ENCODE measurements at places on chromosomes 6 and 20.

GRCh38 chr20:41081276-41081814, 52.7 kb downstream of the TOP1 start:
- DNase-seq = no peak

DNA sequence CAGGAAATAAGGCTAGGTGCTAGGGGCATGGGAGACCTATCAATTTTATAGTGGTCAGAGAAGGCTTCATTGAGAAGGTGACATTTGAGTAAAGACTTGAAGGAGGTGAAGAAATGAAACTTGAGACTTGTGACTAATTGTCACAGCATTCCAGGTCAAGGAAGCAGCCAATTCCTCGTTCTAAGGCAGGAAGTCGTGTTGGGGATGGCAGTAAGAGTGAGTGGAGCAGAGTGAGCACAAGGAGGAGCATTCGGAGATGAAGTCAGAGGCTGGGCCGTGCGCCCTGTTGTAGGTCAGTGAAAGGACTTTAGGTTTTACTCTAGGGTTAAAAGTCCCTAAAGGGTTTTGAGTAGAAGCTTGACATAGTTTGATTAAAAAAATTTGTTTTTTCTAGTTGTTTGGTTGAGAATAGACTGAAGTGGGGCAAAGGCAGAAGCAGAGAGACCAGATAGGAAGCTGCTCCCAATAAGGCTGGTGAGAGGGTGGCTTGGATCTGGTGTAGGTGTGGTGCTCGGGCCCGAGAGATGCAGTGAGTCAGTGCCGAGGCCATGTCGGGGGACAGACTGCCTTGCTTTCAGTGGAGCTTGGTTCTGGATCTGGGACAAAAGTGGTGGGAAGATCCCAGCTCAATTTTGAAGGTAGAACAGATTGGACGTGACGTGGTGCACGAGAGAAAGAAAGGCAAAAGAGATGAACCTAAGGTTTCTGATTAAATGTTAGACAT, 2.6 kb upstream of the RSPH3 start:
- peak; percentile 34 for DNase-seq

- no peak for DNase-seq
These were observed 88.9 kb downstream of the GINS1 start for GRCh38 chr20:25496165-25496967.

DNA sequence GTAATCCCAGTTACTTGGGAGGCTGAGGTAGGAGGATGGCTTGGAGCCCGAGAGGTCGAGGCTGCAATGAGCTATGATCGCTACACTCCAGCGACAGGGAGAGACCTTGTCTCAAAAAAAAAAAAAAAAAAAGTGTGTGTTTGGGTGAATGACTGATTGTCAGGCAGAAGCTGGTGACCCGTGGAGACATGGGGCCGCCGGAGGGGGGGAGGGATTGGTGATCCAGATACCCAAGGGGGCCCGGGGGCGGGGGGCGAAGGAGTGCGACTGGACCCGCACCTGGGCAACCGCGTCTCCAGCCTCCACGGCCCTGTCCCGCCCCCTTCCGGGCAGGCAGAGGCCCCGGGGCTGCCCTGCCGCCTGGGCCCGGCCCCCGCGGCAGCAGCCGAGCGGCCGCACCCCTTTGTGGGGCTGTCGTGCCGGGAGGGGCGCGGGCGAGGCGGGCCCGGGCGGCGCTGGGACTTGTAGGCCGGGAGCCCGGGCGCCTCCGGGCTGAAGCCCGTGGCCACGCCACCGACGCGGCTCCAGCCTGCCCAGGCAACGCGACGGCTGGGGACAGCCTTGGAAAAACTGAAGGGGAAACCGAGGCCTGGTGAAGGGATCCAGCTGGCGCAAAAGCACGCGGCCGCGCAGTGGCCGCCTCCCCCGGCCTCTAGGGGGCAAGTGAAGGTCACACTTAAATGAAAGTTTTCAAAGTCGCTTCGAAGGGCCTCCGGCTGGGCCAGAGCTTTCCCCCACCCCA, 2.1 kb upstream of the RBM38 start:
- DNase-seq = peak; percentile 78

GRCh38 chr6:16296061-16296670, 57.8 kb downstream of the GMPR start:
- DNase-seq = peak; percentile 83

DNA sequence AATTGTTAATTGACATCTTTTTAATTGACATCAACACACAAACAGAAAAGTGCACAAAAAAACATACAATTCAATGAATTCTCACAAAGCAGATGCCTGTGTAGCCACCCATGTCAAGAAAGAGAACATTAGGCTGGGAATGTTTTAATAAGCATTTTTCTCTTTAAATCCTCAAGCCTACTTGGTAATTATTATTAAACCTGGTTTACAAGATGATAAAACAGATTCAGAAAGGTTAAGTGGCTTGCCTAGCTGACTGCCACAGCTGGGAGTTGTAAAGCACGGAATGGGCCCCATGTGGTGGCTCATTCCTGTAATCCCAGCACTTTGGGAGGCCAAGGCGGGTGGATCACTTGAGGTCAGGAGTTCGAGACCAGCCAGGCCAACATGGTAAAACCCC, 90.0 kb upstream of the AKAP12 start:
- DNase-seq = no peak

DNA sequence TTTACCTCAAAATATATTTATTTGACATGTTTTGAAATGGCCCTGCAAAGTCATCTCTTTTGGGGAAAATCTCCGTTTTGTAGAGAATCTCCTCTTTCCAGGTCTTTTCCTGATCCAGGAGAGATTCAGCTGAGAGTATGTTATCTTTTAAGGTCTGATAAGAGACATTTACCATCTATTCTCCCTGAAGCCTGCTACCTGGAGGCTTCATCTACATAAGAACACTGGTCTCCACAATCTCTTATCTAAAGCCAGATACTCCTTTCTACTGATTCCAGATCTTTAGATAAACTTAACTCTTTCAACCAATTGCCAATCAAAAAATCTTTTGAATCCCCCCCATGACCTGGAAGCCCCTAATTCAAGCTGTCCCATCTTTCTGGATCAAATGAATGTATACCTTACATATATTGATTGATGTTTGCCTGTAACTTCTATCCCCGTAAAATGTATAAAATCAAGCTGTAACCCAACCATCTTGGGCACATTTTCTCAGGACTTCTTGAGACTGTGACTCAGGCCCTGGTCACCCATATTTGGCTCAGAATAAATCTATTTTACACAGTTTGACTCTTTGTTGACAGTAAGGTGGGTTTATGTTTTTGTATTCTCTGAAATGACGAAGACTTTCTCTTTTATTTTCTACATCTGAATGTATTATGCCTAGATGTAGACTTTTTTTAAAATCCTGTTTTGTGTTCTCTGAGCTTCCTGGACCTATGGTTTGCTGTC, 95.5 kb downstream of the ECT2L start:
- DNase-seq = no peak

- DNase-seq = peak; percentile 88
These were observed 2.4 kb downstream of the CSTL1 start for GRCh38 chr20:23441850-23442313.

- DNase-seq = no peak
These were observed 193.1 kb downstream of the DLL1 start for GRCh38 chr6:170097505-170098427.

GRCh38 chr6:67640484-67640883, 994.6 kb upstream of the ADGRB3 start:
- DNase-seq = no peak

DNA sequence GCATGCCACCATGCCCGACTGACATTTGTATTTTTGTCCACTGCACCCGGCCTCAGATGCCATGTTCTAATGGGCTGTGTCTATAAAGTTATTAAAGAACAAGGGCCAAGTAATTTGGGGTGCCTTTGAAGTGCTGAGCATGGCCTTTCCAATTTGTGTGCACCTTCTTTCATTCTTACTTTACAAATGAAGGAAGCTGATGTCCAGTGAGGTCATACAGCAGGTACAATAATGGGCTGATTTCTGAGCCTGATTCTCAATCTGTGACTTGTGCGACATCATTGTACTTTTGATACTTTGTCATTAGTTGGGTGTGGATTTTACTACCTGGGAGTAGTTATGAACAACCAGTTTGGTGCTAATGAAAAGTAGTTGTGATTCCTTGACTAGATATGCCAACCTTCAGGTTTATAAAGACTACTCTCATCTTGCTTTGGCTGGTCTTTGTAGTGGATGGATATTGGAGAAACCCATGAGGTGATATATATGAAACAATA, 94.3 kb downstream of the JARID2 start:
- no peak for DNase-seq

- DNase-seq = no peak
These were observed 14.0 kb upstream of the GRM4 start for GRCh38 chr6:34159844-34160243.

DNA sequence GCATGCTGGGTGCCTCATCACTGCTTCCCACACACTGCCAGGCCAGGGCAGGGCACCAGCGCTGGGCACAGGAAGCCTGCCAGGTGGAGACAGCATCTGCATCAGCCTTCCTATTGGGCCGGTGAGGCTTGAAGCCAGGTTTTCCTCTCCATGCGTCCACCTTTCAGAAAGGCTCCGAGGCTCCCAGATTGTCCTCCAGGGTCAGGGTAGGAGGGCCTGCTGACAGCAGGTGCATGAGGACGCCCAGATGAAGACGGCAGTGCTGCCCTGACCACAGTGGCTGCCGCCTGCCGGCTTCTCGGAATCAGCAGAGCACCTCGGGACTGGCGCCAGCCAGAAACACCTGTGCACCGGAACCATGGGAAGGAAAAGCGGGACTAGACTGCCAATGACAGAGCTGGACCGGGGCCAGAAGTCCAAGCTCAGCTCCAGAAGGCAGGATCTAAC, 170.5 kb upstream of the CST7 start:
- no peak for DNase-seq

DNA sequence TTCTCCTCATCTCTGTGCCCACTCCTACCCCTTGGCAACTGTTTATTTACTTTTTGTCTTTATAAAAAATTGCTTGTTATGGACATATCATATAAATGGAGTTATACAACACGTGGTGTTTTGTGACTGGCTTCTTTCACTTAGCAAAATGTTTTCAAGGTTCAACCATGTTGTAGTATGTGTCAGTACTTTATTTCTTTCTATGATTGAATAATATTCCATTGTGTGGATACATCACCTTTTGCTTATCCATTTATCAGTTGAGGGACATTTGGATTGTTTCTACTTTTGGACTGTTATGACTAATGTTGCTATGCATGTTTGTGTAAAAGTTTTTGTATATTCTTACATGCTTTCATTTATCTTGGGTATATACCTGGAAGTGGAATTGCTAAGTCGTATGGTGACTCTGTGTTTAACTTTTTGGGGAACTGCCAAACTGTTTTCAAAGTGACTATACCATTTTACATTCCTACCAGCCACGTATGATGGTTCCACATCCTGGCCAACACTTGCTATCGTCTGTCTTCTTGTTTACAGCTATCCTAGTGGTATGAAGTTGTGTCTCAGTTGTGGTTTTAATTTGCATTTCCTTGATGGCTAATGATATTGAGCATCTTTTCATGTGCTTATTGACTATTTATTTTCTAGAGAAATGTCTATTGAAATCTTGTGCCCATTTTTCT, 84.4 kb downstream of the SLX4IP start:
- DNase-seq = no peak

DNA sequence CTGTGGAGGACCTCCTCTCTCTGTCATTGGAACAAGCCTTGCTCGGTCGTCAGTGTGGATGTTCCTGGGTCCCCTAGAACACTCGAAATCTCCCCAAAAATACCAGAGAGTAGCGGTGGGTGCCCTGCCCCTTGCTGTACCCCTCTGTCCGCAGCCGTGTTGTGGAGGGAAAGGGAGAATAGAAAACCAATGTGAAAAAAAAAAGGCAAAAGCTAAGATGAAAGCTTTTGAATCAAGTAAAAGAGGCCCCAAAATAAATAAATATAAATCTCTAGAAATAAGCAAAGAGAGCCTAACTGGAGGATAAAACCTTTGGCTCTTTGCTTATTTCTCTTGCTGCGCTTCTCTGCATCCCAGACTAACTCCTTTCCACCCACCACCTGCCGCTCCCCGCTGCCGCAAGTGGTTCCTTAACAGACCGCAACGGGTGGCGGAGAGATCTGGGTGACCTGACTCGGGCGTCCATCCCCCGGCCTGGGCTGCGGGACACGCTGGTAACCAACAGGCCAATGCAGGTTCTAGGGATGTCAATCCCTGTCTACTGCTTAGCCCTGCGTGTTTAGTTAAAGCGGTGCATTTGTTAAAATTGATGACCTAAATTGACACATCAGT, 110.0 kb downstream of the GPX5 start:
- DNase-seq = no peak

GRCh38 chr6:72322771-72323170, 299.1 kb upstream of the KCNQ5 start:
- no peak for DNase-seq

GRCh38 chr6:140806431-140806830, 1326.3 kb upstream of the GJE1 start:
- no peak for DNase-seq

DNA sequence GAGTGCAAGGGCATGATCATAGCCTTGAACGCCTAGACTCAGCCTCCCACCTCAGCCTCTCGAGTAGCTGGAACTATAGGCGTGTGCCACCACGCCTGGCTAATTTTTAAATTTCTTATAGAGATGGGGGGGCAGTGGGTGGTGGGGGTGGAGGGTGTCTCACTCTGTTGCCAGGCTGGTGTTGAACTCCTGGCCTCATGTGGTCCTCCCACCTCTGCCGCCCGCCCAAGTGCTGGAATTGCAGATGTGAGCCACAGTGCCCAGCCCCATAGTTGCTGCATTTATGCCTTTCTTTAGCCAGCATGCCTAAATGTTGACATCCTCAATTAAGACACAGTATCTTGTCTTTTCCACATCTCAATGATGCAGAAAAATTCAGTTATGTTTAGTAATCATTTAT, 171.1 kb downstream of the ARID1B start:
- no peak for DNase-seq

DNA sequence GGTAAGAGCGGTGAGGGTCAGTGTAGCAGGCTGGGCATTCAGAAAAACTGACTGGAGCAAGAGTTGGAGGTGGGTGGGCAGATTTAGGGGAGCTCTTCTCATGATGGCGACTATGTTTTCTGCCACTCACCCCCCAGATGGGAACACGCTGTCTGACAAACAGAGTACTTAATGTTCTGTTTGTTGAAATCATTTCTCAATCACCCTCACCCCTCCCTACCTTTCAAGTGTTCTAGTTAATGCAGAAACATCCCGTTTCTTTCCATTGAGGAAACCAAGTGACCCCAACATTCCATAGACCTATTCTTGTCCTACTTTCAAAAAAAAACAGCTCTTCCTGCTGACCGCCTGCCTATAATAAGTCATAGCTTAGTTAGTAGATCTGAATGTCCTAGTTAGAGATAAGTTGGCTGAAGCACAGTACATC, 132.5 kb upstream of the NEDD9 start:
- DNase-seq = no peak

GRCh38 chr6:157068691-157069324, 254.5 kb downstream of the TMEM242 start:
- no peak for DNase-seq

GRCh38 chr6:159862103-159862502, 28.7 kb upstream of the MAS1 start:
- no peak for DNase-seq

DNA sequence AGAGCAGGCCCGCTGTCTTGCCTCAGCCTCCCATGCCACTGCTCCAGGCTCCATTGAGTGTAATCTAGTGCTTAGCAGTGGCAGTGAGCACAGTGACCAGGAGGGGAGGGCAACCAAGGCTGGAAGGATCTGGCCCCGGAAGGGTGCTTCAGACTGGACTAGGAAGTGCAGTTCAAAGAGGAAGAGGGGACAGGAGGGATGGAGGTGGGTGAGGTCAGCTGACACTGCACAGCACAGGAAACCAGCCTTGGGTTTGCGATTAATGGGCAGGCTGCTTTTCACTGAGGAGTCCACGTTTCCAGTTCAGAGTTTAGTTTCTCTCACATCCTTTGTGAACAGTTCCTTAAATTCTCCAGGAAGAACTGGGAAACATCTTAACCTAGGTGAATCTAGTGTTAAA, 46.9 kb downstream of the CDS2 start:
- no peak for DNase-seq

Measured in Ammon's horn (tissue), 1 donor.